Left cardiac atrium (tissue), 4 donors: ENCODE measurements at places on chromosomes 7 and 10. TPM values are rescaled to one million over a fixed set of nuclear protein-coding genes. Genes with fewer than 3 reads are reported as not detected.

GRCh38 chr7:2649139-2649838 lies 17.5 kb downstream of the TTYH3 start:
- DNase-seq = no peak

GRCh38 chr7:38973760-38974159 lies 3.9 kb upstream of the POU6F2 start:
- no peak for DNase-seq

DNA sequence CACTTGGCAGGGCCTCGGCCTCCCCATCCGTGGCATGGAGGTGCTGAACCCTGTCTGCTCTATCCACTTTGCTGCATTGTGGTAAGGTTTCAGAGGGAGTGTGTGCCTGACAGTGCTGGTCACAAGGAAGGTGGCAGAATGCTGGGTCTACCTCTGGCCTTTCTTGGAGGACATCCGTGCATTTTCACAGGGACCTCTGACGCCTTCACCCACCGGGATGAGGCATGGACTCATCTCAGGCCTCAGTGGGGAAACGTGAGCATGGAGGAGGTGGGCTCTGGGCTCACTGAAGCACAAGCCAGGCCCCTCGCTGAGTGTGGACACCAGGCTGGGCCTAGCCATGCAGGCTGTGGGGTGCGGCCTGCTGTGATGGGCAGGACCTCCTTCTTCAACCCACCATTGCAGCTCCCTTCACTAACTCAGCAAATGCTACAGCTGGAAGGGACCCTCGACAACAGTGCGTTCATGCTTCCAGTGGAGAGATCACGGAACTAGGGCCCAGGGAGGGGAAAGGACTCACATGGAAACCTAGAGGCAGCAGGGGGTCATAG lies 8.6 kb downstream of the TBATA start:
- DNase-seq = no peak

DNA sequence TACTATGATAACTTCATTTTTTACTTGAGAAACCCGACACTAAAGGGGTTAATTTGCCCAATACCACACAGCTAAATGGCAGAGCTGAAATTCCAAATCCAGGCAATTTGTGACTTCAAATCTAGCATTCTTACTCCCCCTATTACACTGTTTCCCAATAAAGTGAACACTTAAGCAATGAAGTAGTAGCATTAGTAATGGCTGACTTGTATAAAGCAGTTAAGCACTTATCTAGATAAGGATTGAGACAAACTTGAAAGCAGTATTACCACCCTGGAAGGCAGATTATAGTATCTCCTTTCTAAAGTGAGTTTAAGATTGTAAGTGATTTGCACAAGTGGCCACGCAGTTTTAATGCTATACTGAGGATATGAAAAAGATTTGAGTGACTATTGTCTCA lies 39.3 kb downstream of the WASL start:
- no peak for DNase-seq

GRCh38 chr7:115707258-115708012 lies 323.1 kb downstream of the TFEC start:
- no peak for DNase-seq

DNA sequence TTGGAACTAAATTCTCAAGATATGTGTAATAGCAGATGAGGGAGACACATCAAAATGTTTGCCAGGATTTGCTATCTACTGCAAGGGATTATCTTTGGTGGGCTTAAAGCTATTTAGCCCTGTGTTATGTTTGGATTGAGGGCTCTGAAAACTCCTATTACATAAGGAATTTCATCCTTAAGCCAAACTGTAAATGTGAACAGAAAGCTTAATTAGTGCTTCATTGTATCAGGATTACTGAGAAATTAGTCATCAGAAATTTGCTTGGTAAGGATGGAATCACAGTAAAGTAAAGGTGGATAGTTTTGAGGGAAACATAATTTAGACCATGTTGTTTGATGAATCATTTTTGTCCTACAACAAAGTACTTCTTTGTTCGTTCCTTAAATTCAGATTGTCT lies 8.3 kb downstream of the ANKRD7 start:
- DNase-seq = no peak

RSPH10B gene
- total RNA-seq = not detected

PRXL2A gene
- total RNA-seq = 120 TPM
